ENCODE measurements at places on chromosomes 13 and 19.

GRCh38 chr13:44719857-44720671 lies 143.9 kb upstream of the TSC22D1 start:
- no peak for DNase-seq

DNA sequence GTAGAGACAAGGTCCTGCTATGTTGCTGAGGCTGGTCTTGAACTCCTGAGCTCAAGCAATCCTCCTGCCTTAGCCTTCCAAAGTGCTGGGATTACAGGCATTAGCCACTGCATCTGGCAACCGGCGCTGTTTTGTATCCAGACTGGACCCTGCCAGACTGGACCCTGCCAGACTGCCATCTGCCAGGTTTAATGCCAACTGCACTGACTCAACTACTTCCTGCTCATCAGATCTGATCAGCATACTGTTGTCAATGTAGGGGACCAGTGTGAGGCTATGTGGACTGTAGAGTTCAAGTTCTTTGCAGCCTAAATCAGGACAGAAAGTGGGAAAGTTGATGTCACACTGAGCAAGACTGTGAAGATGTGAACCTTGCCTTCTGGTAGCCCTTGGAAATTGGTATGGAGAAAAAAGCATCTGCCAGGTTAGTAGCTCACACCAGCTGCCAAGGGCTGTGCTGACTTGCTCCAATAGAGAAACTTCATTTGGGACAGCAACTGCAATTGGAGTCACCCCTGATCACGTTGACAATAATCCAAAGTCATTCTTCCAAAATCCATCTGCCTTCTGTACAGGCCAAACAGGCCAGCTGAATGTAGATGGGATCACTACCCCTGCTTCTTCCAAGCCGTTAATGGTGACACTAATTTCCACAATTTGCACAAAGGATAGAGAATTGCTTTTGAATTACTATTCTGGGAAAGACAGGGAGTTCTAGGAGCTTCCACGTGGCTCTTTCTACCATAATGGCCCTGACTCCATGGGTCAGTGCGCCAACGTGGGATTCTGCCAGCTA lies 36.8 kb upstream of the ATP1A3 start:
- no peak for DNase-seq

DNA sequence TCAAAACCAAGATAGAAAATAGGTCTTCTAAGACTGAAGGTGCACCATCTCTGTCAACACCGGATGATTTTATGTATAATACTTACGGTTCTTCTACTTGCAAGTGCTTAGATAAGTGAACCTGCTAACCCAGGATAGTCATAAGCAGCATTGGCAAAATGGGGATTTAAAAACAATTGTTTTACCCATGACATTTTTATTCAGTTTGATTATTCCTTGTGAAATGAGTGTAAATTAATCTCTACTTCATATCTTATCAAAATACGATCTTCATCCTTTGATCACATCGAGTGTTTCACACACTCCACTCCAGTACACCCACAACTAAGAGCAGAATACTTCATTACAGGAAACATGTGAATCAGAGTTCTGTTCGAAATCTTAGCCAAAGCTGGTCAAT lies 23.0 kb upstream of the MTRF1 start:
- DNase-seq: no peak

GRCh38 chr13:44695520-44695919 lies 119.4 kb upstream of the TSC22D1 start:
- no peak for DNase-seq

DNA sequence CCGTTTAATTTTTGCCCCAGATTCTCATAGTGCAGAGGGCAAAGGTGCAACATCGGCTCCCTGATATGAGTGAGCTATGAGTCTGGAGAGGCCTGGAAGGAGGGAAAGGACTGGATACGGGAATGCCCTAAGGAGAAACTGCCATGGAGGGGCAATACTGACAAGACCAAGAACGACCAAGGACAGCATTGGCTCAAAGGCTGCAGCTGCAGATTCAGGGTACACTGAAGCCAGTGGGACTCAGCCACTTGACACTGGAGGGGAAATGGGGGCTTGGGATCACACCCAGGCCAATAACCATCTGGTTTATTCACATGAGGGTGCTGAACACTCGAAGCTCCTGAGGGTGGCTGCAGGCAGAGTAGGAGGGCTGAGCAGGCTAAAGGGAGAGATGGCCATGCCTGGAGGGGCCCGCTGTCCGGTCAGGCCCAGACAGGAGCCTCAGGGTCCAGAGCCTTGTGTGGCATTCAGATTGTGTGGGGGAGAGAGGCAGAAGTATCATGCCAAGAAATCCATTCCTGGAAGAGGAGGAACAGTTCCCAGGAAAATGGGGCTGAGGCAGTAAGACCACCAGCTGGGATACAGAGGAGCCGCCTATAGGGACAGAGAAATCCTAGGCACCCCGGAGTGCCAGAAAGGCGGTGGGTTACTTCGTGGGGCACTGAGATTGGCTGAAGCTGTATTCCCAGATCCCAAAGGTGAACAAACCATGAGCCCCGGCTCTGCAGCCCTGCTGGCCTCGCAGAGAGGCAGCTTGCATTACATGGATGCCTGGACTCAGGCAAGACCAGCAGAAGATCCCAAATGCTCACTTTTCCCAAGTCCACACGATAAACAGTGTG lies 20.7 kb downstream of the COL4A1 start:
- no peak for DNase-seq

DNA sequence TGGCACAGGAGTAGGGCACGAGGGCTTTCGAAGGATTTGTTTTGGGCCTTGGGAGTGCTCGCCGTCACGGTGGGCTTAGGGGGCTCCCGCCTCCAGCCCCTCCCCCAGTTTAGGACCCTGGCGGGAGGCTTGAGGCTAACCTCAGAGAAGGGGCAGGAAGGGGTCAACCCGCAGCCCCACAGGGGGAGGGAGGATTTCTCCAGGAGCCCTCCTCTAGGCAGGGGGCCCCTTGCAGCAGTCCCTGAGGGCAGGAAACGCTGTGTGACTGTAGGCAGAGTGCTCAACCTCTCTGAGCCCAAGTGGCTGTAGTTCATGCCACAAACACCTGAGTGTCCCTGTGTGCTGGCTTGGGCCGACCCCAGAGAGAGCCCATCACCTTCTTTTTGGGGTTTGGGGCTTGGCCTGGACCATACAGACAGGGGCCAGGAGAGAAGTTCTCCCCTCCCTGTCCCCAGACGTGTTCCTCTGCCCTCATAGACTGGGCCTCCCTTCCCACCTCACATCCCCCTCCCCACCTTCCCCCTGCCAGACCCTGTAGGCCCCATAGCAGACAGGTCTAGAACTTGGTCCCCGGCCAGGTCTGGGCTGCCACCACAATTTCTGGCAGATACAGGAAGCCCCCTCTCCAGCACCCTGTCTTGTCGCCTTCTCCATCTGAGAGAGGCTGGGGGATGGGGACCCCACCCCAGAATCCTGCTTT lies 8.1 kb downstream of the ISYNA1 start:
- no peak for DNase-seq

GRCh38 chr19:44988273-44988672 lies 13.0 kb upstream of the RELB start:
- no peak for DNase-seq

DNA sequence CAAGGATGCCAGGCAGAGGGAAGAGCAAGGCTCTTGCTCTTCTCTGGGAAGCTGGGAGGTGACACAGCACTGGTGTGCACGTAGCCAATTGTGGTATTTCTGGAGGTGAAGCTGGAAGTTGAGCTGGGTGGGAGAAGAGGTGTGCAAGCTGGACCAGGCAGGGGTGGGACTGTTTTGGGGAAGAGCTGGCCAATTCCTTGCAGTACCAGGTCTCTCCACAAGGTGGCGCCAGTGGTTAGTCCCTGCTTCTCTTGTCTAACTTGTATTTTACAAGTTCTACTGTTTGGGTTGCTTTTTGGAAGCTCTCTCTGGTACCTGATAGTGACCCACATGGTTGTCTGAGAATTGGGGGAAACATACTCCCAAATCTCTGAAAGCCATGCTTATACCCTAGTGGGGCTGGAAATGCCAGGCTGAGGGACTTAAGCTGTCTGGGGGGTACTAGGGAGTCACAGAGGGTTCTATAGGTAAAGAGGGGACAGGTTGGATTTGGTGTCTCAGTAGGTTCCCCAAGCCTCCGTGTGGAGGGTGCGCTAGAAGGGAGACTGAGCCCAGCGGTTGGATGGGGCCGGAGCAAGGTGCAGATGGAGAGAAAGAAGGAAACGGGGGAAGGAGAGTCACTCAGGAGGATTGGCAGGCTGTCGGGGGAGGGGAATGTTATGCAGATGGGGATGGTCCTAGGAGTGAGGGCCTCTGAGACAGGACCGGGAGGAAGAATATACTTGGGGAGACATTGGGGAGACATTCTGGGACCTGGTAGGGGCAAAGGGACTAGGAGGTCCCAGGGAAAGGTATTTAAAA lies 3.0 kb downstream of the HPN start:
- DNase-seq: peak; percentile 43

- no peak for DNase-seq
These were observed 6.4 kb upstream of the ZNF333 start for GRCh38 chr19:14683439-14683838.

DNA sequence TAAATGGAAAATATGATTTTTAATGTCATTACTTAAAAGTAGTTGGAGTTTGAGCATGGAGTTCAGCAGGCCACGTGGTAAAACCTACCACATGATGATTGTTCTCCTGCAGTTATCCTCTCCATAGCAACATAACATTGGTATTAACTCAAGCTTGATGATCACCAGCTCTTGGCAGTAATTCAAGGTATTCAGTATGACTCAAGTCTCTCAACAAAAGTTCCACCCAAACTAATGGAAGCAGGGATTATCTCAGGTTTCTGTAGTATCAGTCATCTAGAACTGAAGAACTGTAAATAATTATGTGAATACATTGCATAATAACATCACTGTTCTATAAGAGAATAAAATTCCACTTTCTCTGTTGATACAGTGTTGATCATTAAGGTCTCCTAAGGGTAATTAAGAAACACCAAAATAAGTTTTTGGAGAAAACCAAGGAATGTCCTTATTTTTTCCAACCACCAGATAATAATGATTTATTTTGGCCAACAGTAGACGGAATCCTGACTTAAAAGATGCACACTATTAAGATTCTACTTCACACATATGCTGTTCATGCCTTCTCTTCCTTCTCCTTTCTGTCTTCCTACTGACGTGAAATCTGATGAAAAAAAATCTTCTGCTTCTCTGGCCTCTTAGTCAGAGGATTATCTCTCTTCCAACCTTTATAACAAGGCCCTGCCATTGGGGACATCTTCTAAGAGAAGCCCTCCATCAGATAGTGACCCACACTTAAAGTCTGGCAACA lies 1092.3 kb downstream of the EFNB2 start:
- no peak for DNase-seq

GRCh38 chr13:104510422-104510821 lies 1444.2 kb upstream of the SLC10A2 start:
- no peak for DNase-seq

- DNase-seq: no peak
These were observed at the start of gene LGALS13 for GRCh38 chr19:39602224-39602623. LGALS13 (plus strand) TSS chr19:39602524; CDS start chr19:39602569, 45 bp downstream.

DNA sequence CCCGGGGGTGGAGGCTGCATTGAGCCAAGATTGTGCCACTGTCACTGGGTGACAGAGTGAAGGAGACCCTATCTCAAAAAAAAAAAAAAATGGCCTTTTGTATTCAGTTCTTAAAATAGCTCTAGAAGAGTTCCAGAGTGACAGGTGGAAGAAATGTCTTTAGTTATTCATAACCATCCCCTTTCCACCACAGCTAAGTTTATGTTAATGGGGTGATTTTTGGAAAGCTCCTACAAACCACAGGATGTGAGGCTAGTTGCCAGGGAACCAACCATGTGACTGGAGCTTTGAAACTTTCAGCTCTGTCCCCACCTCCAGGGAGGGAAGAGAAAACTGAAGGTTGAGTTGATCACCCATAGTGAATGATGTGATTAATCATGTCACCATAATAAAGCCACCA lies 6.9 kb downstream of the ZNF490 start:
- DNase-seq: peak; percentile 9

- DNase-seq: no peak
These were observed 5.3 kb upstream of the MAB21L1 start for GRCh38 chr13:35481777-35482176.

DNA sequence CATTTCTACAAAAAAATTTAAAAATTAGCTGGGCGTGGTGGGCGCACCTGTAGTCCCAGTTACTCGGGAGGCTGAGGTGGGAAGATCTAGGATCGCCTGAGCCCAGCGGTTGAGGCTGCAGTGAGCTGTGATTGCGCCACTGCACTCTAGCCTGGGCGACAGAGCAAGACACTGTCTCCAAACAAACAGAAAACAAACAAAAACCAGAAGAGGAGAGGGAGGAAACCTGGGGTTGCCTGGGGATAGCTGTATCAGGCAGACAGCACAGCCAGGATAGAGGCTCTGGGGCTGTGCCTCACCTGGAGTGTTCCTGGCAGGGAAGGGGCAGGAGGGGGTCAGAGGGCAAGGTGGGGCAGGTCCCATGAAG lies 2.6 kb upstream of the POLR2E start:
- no peak for DNase-seq

Measured in activated effector memory CD4-positive, alpha-beta T cell treated with Interleukin-2 at 50 U/mL for 16 hours (primary cell).